ENCODE measurements at places on chromosomes 13 and 19. TPM values are rescaled to one million over a fixed set of nuclear protein-coding genes. Genes with fewer than 3 reads are reported as not detected.

NCR1 gene
- total RNA-seq: 2.0 TPM

ETV2 gene
- total RNA-seq: 1.5 TPM

GSX1 gene
- not detected for total RNA-seq

GRCh38 chr19:16446724-16447368 lies 24.9 kb downstream of the EPS15L1 start:
- DNase-seq: no peak

BRSK1 gene
- 47.0 TPM for total RNA-seq

HNRNPUL1 gene
- 315 TPM for total RNA-seq

SOX21 gene
- 36.8 TPM for total RNA-seq

CTXN1 gene
- 22.7 TPM for total RNA-seq

GRCh38 chr13:75404726-75405125 lies 77.2 kb downstream of the TBC1D4 start:
- no peak for DNase-seq

DNA sequence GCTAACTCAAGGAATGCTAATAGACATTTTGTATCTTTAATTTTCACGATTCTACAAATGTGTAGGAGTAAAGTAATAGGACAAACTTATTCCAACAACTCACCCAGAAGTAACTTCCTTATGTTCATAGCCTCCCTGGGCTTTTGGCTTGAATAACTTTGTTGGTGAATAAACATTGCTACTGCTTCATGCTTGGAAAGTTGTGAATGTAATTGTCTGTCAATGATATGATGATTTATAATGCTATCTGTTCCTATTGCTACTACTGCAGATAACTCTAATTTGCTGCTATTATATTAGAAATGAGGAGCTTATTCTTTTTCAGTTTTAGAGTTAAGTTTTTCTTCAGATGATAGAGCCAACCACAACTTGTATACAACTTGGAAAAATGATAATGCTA lies 307.7 kb downstream of the PCDH9 start:
- no peak for DNase-seq

CCL25 gene
- not detected for total RNA-seq

DNA sequence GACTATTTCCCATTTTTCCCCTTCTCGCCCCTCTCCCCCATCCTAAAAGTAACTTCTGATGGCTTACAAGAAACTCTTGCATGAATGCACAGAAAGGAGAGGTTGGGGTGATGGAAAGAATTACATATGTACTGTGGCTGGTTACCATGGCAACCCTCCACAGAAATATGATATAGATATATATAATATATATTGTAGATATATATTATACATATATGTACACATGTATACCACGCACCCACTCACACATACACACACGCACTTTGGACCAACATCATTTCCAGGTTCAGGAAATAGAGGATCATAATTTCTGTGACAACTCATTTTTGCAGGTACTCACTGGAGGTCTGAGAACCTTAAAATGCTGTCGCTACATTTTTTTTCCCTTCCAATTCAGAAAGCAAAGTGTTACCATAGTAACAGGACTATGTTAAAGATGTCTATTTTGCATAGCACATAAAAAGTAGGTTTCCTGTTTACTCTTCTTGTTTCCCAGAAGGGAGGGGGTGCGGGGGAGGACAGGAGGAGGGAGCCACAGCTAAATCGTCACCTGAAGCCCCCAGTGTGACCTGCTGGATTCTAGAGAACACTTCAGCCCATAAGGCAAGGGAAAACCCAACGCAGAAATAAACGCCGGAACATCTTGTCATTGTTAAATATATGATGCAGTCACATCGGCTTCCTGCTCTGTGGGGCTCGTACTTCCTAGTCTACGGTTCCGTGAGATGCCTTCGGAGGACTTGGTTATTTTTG lies 44.7 kb downstream of the EFNB2 start:
- DNase-seq: no peak

DNA sequence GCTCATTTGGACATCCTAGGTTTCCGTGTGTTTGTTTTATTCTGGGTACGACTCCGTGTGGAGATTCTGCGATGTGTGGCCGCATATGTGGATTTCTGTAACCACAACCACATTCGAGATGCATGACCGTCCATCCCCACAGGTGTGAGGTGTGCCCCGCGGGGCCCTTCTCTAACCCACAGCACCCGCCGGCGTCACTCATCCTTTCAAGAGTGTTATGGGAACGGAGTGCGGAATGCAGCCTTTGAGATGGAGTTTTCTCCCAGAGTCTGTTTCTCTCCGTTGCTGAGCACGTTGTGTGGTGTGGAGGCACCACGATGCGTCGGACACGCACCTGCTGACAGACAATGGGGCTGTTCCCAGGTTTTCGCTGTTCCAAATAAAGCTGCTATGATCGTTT lies 40.0 kb downstream of the C13orf46 start:
- DNase-seq: no peak

DNA sequence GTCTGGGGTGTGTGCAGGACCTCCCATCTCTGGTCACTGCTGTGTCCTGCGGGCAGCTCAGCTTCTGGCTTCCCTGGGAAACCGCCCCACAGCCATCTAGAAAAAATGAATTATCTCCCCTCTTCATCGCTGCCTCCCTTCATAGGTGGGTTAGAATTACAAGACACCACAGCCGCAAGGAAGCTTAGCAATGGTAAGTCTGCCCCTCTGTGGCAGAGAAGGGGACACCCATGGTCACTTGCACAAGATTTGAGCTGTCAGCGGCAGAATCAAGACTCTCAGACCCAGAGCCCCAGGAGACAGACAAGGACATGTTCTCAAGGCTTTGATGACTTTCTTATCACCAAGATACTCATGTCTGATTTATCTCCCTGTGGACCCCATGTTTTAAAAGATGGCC lies 110.8 kb upstream of the PABPC3 start:
- peak; percentile 65 for DNase-seq

- peak; percentile 81 for DNase-seq
These were observed 157.2 kb downstream of the TM9SF2 start for GRCh38 chr13:99658261-99658991.

- DNase-seq: no peak
These were observed 858 bp upstream of the USP12 start for GRCh38 chr13:27172495-27172842.

PRR20D gene
- total RNA-seq: not detected

GRCh38 chr13:22880741-22881720 lies 299.7 kb upstream of the SGCG start:
- DNase-seq: peak; percentile 57

GRCh38 chr13:50453188-50453587 lies 390.3 kb downstream of the DLEU7 start:
- DNase-seq: no peak

DNA sequence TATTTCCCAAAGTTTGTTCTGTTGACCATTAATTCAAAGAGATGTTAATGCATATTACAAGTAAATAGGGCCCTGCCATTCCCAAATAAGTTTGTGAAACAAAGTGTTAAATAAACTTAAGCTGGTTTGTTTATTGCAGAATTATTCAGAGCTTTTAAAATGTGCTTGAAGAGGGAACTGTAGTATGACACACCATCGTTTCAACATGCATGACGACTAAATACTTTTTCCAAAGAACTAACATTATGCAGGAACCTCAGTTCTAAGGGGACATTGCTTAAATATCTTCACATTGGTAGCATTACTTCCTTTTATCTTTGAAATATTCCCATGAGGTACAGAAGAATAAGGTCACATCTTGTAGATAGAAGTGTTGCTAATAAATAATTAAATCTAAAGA lies 14.6 kb downstream of the LHFPL6 start:
- DNase-seq: no peak

GRCh38 chr19:39001041-39001440 lies 25.5 kb upstream of the FBXO17 start:
- no peak for DNase-seq

- DNase-seq: no peak
These were observed 55.4 kb downstream of the KCTD12 start for GRCh38 chr13:76830805-76831204.

OR7D2 gene
- total RNA-seq: 0.48 TPM

DNA sequence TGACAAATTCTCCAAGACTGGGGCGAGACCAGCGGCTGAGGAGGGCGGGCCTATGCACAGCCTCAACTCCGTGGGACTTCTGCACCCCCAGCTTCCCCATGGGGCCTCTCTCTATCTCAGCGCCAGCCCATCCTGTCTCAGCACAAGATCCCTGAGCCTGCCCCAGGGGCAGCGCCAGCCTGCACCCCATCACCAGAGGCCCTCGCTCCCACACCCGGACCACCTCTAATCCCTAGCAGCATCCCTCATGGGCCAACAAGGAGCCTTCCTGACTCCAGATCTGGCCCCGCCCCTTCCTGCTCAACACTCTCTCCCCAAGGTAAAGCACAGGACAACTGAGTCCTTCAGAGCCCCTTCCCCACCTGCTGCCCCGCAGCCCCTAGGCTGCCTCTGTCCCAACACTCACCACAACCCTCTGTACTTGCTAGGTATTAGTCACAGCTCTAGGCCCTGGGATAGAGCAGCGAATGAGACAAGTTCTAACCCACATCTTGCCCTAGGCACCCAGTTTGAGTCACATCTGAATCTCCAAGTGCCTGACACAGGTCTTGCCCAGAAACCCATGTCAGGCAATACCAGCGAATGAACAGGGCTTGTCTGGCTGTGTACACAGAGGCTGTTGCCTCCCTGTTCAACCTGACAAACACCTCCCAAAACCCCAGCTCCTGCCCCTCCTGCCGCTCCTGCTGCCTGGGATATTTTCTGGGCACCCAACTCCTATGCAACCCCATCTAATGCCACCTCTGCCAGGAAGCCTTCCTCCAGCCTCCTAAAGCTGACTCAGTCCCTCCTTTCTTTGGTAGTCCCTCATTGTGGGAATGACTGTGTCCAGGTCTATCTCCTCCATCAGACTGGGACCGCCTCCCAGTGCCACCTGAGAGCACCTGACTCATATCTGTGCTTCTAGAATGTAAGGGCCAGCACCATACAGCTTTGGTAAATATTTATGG lies 18.6 kb downstream of the GRIK5 start:
- DNase-seq: no peak

- DNase-seq: peak; percentile 84
These were observed 312.5 kb downstream of the TEX29 start for GRCh38 chr13:111632906-111633305.

HCN2 gene
- total RNA-seq: 4.1 TPM

MEIS3 gene
- total RNA-seq: 44.0 TPM

- no peak for DNase-seq
These were observed 1507.6 kb downstream of the SLITRK1 start for GRCh38 chr13:82374719-82375118.

GRCh38 chr13:110932588-110932987 lies 17.7 kb upstream of the ANKRD10 start:
- DNase-seq: no peak

- no peak for DNase-seq
These were observed 6.2 kb upstream of the EPN1 start for GRCh38 chr19:55668603-55669348.
